GOT3 (cell line): ENCODE measurements at places on chromosomes 7 and 10.

DNA sequence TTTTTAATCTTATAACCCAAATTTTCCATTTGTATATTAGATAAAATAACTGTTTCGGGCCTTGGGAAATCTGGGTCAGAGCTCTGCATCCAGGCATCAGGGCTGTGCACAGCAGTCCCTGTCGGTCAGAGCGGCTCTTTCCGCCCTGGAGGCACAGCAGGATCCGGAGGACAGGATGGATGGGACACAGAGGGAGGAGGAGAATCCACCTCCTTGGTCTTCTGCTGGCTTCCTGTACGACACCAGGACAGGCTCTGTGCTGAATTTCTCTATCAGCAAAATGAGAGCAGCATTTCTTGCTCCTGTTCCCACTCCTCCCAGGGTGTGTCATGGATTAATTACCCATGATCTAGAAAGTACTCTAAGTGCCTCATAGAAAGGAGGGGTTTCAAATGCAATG is 254.9 kb downstream of the SKAP2 start:
- DNase-seq = no peak

GRCh38 chr7:18461785-18462467 is 33.6 kb upstream of the HDAC9 start:
- no peak for DNase-seq

GRCh38 chr10:26488344-26488743 is 50.2 kb downstream of the APBB1IP start:
- no peak for DNase-seq

DNA sequence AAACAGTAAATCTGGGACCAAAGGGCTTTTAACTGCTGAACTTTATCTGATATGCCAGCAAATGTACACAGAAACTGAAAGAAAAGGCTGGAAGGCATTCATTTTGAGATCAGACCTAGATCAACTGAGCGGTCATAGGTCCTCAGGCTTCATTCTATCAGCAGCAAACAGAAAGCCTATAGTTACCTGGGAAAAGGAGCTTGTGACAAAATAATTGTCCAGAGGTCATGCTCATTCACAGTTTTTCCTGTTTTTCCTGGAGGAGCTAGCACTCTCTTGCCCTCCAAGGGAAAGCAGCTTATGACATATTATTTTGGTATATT is 320.2 kb downstream of the AHR start:
- DNase-seq = no peak

- DNase-seq = no peak
Observed at GRCh38 chr7:44461387-44461786, 29.1 kb downstream of the NUDCD3 start.

DNA sequence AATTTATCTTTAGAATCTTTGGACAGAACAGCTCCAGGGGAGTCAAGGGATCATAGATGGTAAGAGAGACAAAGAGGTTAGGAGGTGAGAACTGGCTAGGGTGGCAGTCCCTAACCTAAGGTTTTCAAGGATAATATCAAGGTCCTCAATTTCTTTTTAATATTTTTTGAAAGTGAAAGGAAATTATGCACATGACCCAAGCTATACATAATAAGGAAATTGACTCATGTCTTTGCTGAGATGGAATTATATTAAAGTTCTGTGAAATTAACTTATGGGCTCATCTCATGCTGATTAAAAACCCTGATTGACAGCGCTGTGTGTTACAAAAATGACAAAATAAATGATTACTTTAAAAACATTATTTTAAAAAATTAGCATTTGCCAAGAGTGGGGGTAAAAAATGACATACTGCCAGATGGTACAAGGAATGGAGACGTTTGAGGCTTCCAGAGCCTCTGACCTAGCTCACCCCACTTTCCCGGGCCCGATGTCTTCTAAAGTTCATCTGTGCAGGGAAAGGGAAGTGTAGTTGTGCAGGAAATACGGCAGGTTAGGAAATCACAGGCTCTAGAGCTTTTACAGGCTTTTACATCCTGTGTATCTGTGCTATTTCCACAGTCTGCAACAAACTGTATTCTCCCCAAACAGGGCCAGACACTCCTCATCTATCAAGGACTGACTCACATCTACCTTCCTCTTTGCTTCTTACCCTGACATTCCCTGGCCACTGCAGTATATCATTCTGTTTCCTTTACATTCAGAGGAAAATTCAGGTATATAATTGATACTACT is 185.6 kb upstream of the PRSS58 start:
- DNase-seq = no peak

DNA sequence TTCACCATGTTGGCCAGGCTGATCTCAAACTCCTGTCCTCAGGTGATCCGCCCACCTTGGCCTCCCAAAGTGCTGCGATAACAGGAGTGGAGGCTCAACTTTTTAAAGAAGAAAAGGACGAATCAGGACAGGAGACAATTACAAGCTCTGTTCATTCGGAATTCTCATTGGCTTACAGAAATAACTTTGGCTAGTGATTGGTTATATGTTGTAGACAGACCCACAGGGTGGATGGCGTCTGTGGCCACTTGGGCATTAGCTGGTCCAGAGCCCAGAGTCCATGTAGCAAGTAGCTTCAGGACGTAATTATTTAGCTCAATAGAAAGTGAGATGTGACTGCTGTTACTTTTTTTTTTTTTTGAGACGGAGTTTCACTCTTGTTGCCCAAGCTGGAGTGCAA is 160.5 kb upstream of the TNRC18 start:
- no peak for DNase-seq
